ENCODE measurements at places on chromosomes 7 and 10.

DNA sequence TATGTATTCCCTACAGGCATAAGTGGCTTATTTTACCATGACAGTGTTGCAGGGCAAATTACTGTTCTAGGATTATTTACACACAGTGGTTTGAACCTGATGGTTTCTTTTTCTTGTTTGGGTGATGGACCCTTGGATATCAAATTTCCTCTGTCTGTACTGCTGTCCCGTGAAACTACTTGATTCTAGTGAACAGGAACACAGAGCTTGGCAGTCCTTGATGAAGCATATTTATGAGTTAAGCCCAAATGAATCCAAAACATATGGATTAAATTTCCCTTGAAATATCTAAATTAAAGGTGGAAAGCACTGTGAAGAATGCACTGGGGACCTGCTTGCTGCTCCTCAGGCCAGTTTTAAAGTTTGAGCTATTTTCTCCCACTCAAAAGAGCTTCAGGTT, 635.3 kb downstream of the INHBA start:
- DNase-seq = no peak

DNA sequence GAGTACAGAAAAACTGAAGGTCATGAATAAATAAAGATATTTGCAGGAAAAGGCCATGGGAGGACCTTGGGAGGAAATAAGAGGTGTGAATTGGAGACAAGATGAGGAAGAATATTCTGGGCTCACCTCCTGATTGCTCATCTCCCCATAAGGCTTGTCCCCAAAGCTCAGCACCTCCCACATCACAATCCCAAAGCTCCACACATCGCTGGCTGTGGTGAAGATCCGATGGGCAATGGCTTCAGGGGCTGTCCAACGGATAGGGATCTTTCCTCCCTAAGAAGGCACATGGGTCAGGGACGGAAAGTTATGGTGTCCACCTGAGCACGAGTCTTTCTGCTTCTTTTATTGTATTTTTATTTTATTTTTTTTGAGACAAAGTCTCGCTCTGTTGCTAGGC, 12.9 kb downstream of the ZYX start:
- no peak for DNase-seq

DNA sequence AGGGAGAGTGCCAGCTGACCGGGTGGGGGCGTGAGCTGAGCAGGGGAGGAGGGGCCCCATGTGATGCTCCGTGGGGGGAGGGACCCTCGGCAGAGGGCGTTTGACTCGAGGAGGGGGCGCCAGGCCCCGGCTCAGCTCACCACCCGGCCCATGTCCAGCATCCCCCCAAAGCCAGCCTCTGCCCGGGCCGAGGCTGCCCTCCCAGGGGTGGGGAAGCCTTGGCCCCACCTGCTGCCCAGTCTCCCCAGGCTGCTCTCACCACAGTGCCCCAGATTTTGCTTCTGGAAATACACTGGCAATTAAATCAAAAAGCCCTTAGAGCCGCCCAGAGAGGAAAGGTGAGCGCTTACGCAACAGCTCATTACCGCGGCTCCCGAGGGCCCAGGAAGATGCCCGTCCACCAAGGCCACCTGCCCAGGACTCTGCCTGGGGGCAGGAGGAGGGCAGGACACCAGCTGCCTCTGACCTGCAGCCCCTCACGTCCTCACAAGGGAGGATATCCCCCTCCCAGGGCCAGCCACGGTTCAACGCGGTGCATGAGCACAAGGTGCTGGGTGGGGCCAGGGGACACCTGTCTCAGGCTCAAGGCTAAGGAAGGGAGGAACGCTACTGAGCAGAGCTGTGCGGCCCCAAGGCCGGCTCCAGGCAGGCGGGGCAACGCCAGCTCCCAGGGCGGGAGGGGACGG, 70.0 kb upstream of the INPP5A start:
- DNase-seq = no peak

GRCh38 chr7:138233189-138233588, 156.9 kb downstream of the AKR1D1 start:
- DNase-seq = no peak

- no peak for DNase-seq
These were observed 347.5 kb downstream of the DNAJB6 start for GRCh38 chr7:157684157-157684908.

Data from midbrain (tissue), 1 donor.